DND-41 (cell line): ENCODE measurements at places on chromosomes 2 and 18.
A peak's percentile ranks its signal among the peaks of the same experiment; 100 is the strongest.

- H3K27ac ChIP-seq, result no peak overlapping the region
- no peaks in the 10 kb centered on the region for H3K36me3 ChIP-seq
- no peak overlapping the region for H3K4me3 ChIP-seq
Observed at GRCh38 chr2:151718247-151718646, 16.0 kb downstream of the NEB start.

- H3K27ac ChIP-seq, result no peak overlapping the region
- no peak overlapping the region for H3K4me3 ChIP-seq
- H3K27me3 ChIP-seq, result no peaks in the 10 kb centered on the region
- H3K36me3 ChIP-seq, result no peaks in the 10 kb centered on the region
- no peak for DNase-seq
- H3K4me1 ChIP-seq, result no peaks in the 10 kb centered on the region
Observed at GRCh38 chr2:67466734-67467133, 69.6 kb downstream of the ETAA1 start.

DNA sequence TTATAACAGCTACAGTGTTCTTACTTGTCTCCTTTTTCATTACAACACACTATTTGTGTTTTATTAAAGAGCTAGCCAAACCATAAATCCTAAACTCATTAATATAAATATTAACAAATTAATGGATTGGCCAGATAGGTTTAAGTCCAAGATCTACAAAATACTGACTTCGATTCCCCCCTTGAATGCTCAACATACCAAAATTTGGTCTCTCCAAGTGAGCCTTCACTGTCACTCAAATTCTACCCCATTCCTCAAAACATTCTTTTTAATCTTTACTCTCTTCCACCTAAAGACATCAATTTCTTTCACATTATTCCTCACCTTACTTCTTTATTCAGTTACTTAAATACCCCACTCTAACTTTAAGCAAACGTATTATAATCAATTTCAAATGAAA lies 281.5 kb downstream of the ICOS start:
- H3K27ac ChIP-seq, result no peak overlapping the region
- H3K27me3 ChIP-seq, result peaks cover 5% of the 10 kb centered on the region
- H3K4me1 ChIP-seq, result no peaks in the 10 kb centered on the region
- H3K4me3 ChIP-seq, result no peak overlapping the region
- H3K36me3 ChIP-seq, result no peaks in the 10 kb centered on the region

GRCh38 chr2:127121353-127121752 lies 14.4 kb upstream of the BIN1 start:
- H3K27ac ChIP-seq, result no peak overlapping the region
- no peaks in the 10 kb centered on the region for H3K4me1 ChIP-seq
- no peaks in the 10 kb centered on the region for H3K27me3 ChIP-seq
- DNase-seq, result no peak
- H3K36me3 ChIP-seq, result no peaks in the 10 kb centered on the region

DNA sequence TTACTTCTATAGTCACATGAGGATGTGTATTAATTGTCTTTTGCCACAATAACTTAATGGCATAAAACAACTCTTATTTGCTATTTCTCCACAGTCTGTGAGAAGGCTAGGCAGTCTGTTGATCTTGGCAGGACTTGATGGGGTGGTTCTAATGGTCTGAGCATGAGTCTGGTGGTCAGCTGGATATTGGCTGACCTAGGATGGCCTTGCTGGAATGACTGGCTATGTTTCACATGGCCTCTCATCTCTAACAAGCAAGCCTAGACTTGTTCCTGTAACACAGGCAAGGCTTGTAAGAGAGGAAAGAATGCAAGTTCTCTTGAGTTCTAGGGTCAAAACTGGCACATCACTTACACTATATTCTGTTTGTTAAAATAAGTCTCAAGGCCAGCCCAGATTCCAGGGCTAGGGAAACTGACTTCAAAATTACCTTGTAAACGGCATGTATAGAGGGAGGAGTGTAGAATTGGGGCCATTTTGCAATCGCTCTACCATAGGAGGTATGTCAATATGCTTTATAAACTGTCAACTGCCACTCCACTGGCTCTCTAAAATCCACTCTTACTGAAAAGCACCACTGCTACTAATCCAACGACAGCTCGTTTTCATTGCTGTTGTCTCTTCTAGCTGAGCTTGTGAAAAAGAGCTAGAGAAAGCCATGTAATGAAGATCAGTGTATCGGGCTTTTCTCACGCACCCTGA lies 325.0 kb upstream of the PKDCC start:
- peaks cover 16% of the 10 kb centered on the region for H3K4me1 ChIP-seq
- no peak overlapping the region for H3K27ac ChIP-seq
- no peak overlapping the region for H3K4me3 ChIP-seq
- no peak for DNase-seq

- peaks cover 62% of the 10 kb centered on the region for H3K36me3 ChIP-seq
- no peak for DNase-seq
- no peaks in the 10 kb centered on the region for H3K4me1 ChIP-seq
- no peak overlapping the region for H3K27ac ChIP-seq
- no peaks in the 10 kb centered on the region for H3K27me3 ChIP-seq
Observed at GRCh38 chr2:43984533-43984932, 11.3 kb downstream of the LRPPRC start.

- no peaks in the 10 kb centered on the region for H3K4me1 ChIP-seq
- no peak overlapping the region for H3K27ac ChIP-seq
- H3K36me3 ChIP-seq, result no peaks in the 10 kb centered on the region
- no peak overlapping the region for H3K4me3 ChIP-seq
- DNase-seq, result no peak
Observed at GRCh38 chr2:104402825-104403224, 451.1 kb upstream of the POU3F3 start.

DNA sequence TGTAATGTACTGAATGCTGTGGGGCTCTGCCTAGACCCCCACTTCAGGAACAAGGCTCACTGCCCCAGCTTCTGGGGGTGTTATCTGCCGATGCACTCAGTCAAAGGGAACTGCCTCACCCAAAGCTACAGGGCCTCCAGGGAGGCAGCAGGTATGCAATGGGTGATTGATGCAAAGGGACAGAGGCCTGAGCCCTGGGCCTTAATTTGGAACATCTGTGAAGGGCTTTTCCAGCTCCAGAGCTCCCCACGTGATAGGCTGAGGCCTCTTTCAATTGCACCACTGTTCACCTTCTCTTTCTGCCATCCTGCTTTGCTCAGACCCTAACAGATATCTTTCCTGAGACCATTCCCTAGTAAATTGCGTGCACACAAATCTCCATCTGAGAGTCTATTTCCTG lies 131.0 kb downstream of the ATL2 start:
- no peaks in the 10 kb centered on the region for H3K36me3 ChIP-seq
- no peaks in the 10 kb centered on the region for H3K4me1 ChIP-seq
- no peak for DNase-seq
- H3K4me3 ChIP-seq, result no peak overlapping the region
- H3K27ac ChIP-seq, result no peak overlapping the region

- DNase-seq, result no peak
- peaks cover 14% of the 10 kb centered on the region for H3K27me3 ChIP-seq
- H3K4me3 ChIP-seq, result no peak overlapping the region
- no peaks in the 10 kb centered on the region for H3K36me3 ChIP-seq
Observed at GRCh38 chr2:233048569-233049193, 11.5 kb upstream of the INPP5D start.

DNA sequence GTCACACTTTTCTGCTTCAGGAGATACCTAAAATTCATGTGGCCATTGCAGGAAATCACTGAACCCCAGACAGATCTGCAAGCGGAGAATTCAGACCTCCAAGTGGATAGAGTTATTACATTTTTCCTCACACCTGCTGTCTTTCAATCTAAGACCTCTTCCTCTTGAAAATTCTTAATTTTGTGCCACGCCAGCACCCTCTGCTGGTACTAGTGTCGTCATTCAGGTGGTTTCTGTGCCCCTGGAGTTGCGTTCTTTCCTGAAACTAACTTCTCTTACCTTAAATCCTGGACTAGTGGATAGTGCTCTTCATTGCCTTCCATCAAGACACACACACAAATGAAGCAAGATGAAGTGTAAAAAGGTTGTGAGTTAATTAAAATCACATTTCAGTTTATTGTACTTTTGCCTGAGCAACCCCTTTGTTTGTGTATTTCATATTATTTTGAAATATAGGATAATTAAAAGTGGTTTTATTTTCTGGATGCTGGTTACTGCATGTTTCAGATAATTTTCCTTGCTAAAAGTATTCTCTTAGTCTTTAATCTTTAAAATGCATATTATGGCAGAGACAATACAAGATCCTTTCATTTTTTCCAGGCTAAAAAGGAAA lies 1.6 kb upstream of the DNER start:
- H3K4me3 ChIP-seq, result no peak overlapping the region
- peak; percentile 33 for DNase-seq
- no peaks in the 10 kb centered on the region for H3K36me3 ChIP-seq
- H3K4me1 ChIP-seq, result no peaks in the 10 kb centered on the region

DNA sequence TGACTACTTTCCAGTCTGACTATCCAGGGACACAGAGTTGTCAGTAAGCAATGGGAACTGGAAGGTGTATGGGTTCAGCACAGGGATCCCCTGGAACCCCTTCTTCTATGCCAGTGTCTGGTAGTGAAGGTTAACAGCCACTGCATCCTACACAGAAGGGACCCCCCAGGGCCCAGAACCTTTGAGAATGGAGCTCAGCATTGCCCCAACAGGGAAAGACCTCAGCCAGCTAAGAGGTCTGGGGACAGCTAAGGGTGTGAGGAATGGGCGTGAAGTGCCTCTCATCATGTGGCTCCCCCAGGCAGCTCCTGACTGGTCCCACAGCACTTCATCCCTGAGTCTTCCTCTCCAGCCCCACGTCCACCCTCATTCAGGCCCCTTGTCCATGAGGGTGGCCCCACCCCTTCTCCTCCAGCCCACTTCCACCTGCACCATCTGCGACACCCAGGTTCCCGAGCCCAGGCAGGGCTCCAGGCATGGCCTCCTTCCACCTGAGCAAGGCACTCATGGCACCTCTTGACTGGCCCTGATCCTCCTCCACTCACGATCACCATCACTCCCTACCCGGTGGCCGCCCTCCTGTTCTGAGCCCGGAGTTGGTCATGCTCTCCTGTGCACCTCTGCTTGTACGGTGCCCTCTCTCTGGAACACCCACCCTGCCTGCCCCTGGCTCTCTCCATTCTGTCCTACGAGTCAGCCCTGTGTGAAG lies 77.1 kb downstream of the SFXN5 start:
- no peak overlapping the region for H3K27ac ChIP-seq
- H3K4me1 ChIP-seq, result no peaks in the 10 kb centered on the region
- no peak for DNase-seq
- no peaks in the 10 kb centered on the region for H3K36me3 ChIP-seq

DNA sequence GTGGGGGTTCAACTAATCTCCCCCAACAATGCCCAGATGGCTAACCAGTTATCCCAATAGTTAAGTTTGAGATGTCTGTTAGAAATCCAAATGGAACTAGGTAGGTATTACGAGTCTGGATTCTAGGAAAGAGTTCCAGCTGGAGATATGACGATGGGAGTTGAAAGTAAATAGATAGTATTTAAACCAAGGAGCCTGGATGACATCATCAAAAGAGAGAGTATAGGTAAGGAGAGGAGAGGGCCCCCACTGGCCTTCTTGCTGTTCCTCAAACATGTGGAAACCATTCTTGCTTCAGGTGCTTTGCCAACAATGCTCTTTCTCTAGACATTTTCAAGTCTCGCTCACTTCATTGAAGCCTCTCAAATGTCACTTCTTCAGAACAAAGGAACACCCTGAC lies 26.0 kb upstream of the PAIP2B start:
- no peaks in the 10 kb centered on the region for H3K4me1 ChIP-seq
- peaks cover 5% of the 10 kb centered on the region for H3K27me3 ChIP-seq
- H3K4me3 ChIP-seq, result no peak overlapping the region

- H3K27me3 ChIP-seq, result no peaks in the 10 kb centered on the region
- no peaks in the 10 kb centered on the region for H3K4me1 ChIP-seq
- DNase-seq, result no peak
- no peak overlapping the region for H3K27ac ChIP-seq
- no peak overlapping the region for H3K4me3 ChIP-seq
Observed at GRCh38 chr2:44526352-44526751, 164.6 kb downstream of the CAMKMT start.

DNA sequence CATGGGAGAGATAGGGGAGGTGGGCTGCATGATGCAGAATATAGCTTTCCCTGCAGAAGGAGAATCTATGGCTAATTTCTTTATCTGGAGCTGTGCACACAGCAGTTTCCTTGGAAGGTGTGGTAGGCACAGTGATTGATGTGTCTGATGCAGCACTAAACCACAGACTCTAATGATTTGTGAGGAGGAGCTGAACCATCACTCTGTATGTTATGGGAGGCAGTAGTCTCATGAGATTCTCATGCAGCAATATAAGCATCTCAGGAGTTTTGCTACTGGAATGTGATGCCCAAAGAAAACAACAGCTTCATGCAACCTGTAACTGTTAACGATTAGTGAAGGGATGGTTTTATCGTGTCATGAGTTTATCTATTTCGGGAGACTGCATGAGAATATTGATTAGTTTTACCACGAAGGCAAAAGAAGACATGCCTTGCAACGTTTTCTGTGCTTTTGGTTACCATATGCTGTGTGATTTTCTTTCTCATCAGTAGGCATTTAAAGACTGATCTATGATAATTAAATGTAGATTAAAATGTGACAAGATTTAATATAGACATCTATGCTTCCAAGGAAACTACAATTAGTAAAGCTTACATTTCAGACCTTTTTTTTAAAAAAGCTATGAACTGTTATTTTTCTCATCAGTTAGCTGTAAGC lies 286.8 kb downstream of the ARL6IP6 start:
- no peaks in the 10 kb centered on the region for H3K27me3 ChIP-seq
- H3K36me3 ChIP-seq, result no peaks in the 10 kb centered on the region
- no peak for DNase-seq

DNA sequence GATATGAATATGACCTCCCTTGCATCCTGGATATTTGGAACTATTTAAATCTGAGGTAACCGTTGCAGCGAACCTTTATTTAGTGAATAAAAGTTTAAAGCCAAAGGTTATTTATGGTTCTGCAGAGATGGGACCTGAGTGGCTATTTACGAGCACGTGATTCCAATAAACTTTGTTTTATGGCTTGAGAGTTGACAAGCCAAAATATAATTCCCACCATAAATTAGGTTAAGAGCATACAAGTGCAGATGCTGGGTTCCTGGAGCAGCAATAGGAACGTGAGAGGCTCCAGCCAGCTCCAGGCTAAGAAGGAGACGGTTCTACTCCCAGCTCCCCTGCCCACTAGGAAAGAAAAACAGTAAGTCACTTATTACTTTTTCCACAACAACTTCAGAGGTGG lies 5.2 kb upstream of the HOXD4 start:
- DNase-seq, result no peak
- H3K27me3 ChIP-seq, result no peaks in the 10 kb centered on the region
- H3K4me1 ChIP-seq, result 0 out of 2 replicates have a peak, but pooled peaks cover under 1% of the 10 kb centered on the region

DNA sequence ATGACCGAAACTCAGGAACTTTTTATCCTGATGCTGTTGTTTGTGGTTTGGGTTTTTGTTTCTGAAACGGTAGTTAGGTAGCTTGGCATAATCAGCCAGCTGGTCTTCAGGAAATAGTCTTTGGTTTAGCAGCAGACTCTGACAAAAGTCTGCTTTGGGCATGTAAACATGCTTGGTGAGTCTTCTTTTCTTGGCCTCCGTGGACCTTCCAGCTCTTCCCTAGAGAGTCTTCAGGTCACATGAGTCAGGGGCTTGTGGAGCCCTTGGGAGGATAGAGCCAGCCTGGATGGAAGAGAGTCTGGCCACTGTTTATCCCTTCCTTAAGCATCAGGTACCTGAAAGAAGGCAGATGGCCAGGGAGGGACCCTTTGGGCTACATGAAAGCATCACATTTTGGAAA lies 154.5 kb downstream of the MGAT5 start:
- H3K4me1 ChIP-seq, result peaks cover 41% of the 10 kb centered on the region
- no peak for DNase-seq
- H3K27me3 ChIP-seq, result no peaks in the 10 kb centered on the region
- no peak overlapping the region for H3K27ac ChIP-seq
- no peak overlapping the region for H3K4me3 ChIP-seq

GRCh38 chr18:58135701-58136331 lies 91.8 kb downstream of the NEDD4L start:
- no peak overlapping the region for H3K4me3 ChIP-seq
- no peak overlapping the region for H3K27ac ChIP-seq
- H3K27me3 ChIP-seq, result no peaks in the 10 kb centered on the region
- H3K4me1 ChIP-seq, result peaks cover 3% of the 10 kb centered on the region; the same call in 1 of the 2 replicates
- DNase-seq, result peak; percentile 46
